ENCODE measurements at places on chromosomes 5 and 9. TPM values are rescaled to one million over a fixed set of nuclear protein-coding genes. Genes with fewer than 3 reads are reported as not detected.

Gene PAEP
- polyA plus RNA-seq: not detected

DNA sequence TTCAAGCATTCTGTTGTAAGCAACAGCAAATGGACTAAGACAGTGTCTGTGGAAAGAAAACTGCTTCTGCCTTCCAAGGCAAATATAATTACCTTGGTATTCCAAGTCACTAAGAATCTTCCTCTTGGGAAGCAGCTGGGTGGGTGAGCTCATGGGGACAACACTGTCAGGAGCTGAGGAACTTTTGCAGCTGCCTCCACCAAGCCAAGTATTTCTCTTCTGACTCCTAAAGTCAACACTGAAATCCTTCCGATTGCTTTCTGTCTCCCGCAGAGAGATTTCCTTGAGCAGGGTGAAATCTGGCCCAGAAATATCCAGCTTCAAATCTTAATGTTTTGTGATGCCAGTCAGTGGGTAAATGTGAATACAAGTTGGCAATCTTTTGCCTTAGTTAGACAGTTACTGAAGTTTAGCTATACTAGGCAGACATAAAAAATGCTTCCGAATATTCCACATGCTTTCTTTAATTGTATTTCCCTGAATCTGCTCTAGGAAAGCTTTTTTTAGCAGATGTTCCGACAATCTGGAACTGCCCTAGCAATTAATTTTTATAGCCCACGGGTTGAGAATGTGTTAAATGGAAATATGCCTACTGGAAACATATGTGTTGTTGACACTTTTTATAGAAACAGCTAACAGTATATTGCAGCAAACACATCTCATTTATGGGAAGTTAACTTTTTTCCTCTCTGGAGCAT lies 369.9 kb upstream of the DAB2 start:
- no peak for DNase-seq

Gene PSAT1
- polyA plus RNA-seq: 2.4 TPM

Gene PDGFRB
- polyA plus RNA-seq: 18.9 TPM

DNA sequence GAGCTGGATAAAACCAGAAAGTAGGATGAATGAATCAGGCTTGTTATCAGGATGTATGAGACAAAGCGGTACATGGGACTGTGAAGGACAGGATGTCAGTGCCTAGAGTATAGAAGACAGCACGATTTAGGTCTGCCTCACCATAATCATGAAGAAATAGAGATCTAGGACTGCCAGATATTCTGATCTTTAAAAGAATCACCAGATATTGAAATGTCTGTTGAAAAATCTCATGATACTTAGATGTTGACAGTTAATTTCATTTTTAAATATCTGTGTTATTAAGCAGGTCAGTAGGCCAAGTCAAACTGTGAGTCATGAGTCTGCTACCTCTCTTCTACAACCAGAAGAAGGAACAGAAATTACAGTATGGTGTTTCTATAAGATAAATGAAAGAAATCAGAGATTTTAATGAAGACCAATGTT lies 65.0 kb downstream of the ST8SIA4 start:
- DNase-seq: no peak

GRCh38 chr5:67619235-67619634 lies 422.6 kb upstream of the CD180 start:
- DNase-seq: no peak

DNA sequence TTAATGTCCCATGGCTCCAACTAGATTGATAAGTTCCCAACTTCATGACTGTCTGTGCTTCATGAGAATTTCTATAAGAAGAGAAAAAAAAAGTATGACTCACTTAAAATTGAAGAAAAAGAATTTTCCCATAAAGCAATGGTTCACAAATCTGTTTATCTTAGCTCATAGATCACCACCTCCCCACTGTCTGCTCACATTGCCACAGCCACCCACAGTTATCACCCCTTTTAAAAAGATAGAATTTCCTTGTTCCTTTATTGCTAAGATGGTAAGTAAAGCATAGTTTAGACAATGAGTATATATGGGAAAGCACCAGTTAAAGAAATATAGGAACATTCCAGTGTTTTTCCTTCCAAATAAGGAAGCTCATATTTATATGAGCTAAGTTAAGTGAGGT lies 67.1 kb downstream of the ALDH7A1 start:
- DNase-seq: no peak

- DNase-seq: no peak
These were observed 128.0 kb downstream of the PIP5K1B start for GRCh38 chr9:68832861-68833518.

DNA sequence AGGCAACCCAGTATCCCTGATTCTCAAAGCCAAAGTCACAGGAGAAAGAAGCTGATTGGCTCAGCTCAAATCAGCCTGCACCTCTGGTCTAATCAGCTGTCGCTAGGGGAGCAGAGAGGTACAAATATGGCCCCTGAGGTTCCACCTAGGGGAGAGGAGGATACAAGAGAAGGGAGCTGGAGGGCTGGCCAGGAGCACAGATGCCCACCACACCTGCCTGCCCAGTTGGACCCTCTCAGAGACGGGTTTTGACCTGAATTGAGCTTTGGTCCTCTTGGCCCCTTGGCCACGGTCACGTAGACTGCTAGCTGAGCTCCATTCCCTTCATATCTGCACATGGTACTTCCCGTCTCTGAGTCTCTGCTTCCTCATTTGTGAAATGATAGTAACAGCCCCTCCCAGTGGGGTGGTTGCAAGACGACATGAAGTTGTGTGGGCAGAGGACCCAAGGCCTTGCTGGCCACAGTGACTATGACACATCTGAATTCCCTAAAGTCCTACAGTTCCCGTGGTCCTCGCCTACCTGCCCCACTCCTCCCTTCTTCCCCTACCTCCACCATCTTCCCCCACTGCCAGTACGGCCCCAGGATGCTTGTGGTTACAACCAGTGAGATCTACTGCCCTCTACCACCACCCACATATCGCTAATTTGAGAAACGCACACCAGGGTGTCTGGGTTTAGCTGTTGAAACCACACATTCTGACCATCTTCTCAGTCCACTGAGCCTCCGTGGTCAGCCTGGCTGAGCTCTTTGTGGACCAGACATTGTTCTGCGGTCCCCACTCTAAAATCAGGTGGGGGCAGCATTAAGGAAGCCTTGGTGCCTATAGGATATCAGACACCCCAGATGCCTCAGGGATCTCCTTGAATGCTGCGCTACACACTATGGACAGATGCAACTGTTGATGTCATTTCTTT lies 60.3 kb upstream of the NEK6 start:
- DNase-seq: peak; percentile 60

Gene IFNA2
- not detected for polyA plus RNA-seq

GRCh38 chr9:134434894-134435506 lies 108.7 kb downstream of the RXRA start:
- no peak for DNase-seq

GRCh38 chr5:117776977-117777376 lies 1202.4 kb upstream of the SEMA6A start:
- DNase-seq: no peak

- DNase-seq: no peak
These were observed 31.1 kb downstream of the RASA1 start for GRCh38 chr5:87298692-87299362.

DNA sequence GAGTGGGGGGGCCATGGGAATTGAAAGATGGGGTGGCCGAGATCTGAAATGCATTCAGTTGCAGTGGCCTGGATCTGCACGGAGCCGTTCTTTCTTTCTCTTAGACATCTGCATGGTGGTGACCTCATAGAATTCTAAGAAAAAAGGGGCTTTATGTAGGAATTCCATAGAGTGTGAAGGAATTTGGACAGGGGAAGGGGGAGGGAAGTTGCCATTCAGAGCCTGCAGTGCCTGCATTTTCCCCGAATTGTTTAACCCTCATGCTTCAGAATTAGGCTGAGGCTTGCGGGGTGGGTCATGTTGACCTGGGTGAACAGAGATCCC lies 4.9 kb downstream of the NEK6 start:
- no peak for DNase-seq

GRCh38 chr5:118548761-118549720 lies 439.3 kb downstream of the DTWD2 start:
- DNase-seq: no peak

GRCh38 chr9:95435074-95435728 lies 81.6 kb downstream of the PTCH1 start:
- no peak for DNase-seq

GRCh38 chr5:74288038-74288437 lies 352.5 kb downstream of the ENC1 start:
- no peak for DNase-seq

- DNase-seq: no peak
These were observed 92.8 kb upstream of the CAST start for GRCh38 chr5:96569332-96569731.

GRCh38 chr5:120706877-120707276 lies 242.8 kb downstream of the PRR16 start:
- no peak for DNase-seq

DNA sequence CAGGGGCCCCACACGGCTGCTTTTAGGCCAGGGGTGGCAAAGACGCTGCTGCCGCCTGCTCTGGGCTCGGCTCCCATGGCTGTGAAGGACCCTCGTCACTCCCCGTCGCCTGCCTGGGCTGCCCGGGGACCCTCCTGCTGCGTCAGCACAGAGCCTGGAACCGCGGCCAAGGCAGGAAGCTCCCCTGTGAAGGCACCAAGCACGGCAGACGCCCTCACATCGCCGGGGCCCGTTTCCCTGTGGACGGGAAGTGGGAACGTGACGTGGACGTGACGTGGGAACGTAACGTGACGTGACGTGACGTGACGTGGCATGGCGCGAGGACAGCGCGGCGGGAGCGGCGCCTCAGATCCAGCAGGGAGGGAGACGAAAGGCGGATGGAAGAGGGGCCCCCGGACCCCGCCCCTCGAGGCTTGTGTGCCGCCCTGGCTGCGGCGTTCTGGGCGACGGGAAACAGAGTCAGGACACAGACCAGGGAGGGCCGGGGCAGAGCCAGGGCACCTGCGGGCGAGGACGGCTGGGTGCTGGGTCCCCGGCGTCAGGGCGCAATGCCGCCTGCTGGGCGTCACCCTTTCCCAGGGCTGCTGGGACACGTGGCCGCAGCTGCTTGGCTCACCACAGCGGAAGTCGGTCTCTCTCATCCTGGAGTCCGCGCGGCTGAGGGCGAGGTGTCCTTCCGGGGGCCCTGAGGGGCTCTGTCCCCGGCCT lies 53.1 kb downstream of the MRPL36 start:
- DNase-seq: no peak

Gene STPG3
- not detected for polyA plus RNA-seq

DNA sequence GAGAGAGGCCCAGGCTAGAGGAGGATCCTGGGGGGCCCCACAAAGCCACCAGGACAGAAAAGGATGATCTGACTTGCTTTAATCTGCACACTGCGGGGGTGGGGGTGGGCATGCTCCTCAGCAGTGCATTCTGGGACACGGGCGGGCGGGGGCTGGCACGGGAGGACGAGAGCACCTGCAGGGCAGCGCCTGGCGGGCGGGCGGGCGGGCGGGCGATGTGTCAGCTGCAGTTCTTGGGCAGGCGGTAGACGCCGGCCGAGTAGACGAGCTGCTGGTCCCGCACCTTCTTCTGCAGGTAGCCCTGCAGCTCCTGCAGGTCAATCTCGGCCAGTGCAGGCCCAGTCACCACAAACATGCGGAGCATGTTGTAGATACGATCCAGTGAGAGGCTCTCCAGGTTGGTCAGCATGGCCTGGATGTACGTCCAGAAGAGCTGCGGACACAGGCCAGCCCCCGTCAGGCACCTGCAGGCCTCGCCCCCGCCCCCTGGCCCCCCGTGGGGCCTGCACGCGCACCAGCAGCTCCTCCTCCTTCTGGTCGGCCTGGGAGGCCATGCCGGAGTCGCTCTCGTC lies 3.0 kb upstream of the TMEM210 start:
- no peak for DNase-seq

DNA sequence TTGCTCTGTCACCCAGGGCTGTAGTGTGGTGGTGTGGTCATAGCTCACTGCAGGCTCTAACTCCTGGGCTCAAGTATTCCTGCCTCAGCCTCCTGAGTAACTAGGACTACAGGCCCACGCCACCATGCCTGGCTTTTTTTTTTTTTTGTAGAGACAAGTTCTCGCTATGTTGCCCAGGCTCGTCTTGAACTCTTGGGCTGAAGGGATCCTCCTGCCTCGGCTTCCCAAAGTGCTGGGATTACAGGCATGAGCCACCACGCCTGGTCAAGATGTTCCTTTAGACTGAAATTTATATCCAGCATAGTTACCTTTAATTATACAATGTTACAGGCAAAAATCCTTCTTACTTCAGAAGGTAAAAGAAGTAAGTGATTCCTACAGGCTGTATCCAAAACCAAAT lies 1.6 kb upstream of the DNAJC21 start:
- no peak for DNase-seq

Gene PRR16
- polyA plus RNA-seq: not detected

- DNase-seq: peak; percentile 27
These were observed 237.4 kb upstream of the PTGER4 start for GRCh38 chr5:40442346-40442745.

GRCh38 chr9:134231767-134232166 lies 67.4 kb upstream of the RNU6ATAC start:
- no peak for DNase-seq

DNA sequence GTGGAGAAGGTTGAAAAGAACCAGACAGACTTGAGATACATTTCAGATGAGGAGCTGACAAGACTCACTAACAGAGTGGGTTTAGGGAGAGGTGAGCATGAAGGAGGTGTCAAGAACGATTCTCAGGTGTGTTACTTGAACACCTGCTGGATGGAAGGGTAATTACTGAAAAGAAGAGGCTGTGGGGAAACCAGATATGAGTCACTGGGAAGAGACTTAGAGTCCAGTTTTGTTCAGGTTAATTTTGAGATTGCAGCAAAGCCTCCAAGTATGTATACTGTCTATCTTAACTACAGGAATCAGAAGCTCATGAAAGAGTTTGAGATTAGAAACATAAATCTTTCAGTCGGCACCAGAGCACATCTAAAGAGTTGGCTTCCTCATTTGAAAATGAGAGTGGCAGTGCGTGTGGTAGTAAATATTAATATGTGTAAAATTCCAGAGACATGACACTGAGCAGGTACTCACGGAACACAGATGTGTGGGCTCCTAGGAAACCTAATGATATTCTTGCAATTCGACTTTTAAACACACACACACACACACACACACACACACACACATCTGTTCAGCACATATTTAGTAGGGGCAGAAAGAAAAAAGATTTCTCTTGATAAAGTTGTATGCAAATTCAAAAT lies 197.1 kb downstream of the CDH18 start:
- DNase-seq: no peak

DNA sequence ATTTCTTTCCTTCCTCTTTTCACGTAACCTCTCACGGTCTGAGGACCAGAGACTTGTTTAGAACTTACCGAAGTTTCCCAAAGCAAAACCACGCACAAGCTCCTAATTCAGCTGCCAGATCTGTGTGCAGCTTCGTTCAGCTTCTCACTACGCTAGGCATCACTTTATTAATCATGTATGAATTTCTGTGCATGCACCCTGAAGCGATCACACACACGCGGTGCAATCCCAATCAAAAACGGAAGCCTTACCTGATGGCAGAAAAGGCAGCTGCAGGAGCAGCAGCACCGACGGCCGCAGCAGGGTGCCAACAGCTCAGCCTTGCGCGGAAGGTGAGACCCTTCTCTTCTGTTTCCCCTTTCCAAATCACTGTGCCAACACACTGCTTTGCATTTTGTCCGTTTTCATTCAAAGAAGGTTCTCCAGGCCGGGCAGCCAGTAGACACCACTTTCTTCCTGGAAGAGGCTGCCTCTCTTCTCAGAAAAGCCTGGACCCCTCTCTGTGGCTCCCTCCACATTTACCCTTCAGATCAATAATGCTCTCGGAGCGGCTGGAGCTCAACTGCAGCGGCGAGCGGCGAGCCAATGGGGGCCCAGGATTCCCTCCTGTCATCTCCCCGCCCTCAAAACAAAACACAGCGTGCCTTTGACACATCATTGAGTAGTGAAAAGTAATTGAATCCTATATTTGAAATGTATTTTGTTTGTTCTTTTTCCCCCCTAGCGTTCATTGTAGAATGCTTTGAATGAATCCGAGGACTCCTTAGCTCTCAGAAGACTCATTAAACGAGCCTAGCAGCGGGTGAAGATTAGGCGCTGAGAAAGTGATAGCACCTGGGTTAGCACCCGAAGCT lies at the start of gene CDH12:
CDH12 (minus strand) TSS at position 538 of the 854 bp plus-strand sequence.
- DNase-seq: no peak

Gene CDC20B
- not detected for polyA plus RNA-seq
